ENCODE measurements at places on chromosomes 6 and 20.
A peak's percentile ranks its signal among the peaks of the same experiment; 100 is the strongest.

GRCh38 chr20:50496773-50497385 is 13.3 kb upstream of the PTPN1 start:
- no peak for DNase-seq

- no peak for DNase-seq
Observed at GRCh38 chr6:35371494-35372262, 29.3 kb downstream of the PPARD start.

DNA sequence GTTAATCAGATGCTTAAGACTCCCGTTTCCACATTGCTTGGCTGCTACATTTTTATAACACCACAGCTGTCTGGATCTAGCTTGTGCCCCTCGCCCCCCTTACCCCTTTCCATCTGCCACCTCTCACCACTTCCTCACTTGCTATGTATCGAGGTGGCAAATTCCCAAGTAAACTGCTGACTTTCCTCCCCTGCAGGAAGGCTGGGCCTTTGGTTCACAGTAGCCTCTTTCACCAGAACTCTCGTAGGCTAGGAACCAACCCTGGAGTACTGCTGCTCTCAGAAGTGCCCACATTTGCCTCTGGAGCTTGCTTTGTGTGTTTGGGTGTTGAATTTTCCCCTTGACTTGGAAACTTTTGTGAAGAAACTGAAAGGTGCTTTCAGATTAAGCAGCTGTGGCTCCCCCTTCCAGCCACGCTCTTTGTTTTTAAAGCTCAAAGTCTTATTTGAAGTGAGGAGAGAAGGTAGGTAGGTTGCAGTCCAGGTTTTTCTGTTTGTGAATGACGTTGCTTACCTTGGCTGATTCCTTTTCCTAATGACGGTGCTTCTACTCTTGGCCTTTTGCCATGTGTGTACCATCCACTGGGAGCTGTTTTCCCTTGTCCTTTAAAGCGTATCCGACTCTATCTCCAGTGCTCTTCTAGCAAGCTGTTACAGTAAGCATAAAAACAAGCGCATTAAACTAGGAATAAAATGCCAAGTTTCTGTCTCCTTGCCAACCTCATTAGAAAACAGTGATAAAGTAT is 90.4 kb downstream of the CARMIL1 start:
- no peak for DNase-seq

DNA sequence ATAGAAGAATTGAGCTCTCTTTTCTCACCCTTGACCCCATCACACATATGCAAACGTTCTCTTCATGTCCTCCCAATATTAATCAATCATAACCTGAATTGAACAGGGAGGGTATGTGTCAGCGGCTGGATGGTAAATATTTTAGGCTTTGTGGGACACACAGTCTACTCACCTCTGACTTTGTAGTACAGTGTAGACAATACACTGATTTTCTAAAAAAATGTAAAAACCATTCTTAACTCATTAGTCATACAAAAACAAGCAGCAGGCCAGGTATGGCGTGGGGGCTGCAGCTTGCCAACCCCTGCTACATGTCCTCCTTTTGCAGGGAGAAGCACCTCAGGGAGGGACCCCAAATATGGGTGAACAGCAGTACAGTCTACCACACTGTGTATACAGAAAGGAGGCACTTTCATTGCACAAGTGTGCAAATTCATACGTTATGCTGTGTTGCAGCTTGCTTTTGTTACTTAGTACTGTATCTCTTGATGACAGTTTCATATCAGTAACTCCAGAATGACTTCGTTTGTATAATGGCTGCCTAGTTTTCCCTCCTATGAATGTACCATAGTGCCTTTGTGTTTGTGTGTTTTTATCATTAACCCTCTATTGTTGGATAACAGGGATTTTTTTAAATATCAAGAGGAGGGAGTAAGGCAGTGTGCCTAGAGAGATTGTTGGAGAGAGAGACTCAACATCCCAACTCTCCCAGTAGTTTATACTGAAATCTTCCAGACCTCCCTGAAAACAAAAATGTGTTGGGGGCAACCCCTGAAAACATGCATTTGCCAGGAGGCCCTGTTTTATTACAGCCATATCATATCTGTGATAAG is 214.3 kb downstream of the ZMYND8 start:
- no peak for DNase-seq

GRCh38 chr6:137218473-137218916 is 690 bp downstream of the IFNGR1 start:
- no peak for DNase-seq

DNA sequence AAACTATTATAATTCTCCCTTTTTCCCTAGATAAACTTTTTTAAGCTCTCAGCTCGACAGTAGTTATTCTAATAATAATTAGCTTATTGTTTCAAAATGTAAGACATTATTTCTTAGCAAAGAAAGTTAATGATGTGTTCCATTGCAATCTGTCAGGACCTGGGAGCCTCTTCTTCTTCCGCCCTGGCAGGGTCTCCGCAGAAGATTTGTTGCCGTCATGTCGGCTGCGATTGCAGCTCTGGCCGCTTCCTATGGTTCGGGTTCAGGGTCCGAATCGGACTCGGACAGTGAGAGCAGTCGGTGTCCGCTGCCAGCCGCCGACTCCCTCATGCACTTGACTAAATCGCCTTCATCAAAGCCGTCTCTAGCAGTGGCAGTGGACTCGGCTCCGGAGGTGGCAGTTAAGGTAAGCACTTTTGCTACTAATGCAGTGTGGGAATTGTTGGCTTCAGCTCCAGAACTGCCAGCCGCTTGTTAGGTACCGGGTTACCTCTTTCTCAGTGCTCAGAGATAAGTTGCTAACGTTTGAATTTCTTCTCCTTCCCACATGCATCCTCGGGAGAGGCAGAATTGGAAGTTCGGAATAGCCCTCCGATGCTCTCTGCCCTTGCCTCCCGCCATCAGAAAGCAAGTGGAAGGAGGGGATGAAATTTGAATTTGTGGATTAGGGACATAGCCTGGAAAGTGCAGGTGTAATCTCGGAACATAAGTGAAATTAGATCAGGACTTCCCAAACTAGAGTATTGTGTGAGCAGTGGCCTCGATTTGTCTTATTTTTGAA is at the start of gene CDC40:
Gene CDC40, plus strand, starts transcription at position 200 of the 781 bp plus-strand sequence. Its CDS starts 18 bp downstream, at position 218.
- peak; percentile 30 for DNase-seq

GRCh38 chr6:5164092-5164491 is 79.0 kb downstream of the PPP1R3G start:
- DNase-seq: no peak

GRCh38 chr6:33116841-33117711 is 41.3 kb downstream of the HLA-DPB1 start:
- DNase-seq: peak; percentile 41

DNA sequence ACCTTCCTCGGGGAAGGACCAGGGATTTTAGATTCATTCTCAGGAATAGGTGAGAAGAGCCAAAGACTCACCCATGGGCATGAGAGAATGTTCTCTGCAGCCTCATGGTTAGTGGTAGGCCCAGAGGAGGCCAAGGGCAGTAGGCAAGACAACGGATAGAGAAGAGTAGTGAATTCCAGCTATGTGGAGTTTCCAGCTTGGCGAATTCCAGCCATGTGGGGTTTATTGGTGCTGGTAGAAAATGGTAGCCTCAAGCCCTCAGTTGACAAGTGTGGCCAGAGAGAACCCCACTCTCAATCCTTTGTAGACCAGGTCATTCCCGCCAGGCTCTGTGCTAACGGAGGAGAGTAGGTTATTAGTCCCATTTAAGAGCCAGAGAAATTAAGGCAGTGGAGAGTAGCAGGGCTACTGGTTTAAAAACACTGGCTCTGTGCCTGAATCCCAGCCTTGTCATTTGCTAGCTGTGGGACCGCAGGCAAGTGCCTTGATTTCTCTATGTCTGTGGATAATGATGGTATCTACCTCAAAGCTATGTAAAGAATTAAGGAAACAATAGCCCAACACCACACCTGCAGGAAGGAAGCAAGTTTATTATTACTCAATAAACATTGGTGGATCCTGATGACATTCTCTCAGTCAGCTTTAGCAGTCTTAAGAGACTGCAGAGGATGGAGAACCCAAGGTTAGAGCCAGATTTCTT is 2.0 kb upstream of the SLC9A8 start:
- no peak for DNase-seq

GRCh38 chr20:35939264-35939663 is 15.0 kb downstream of the SCAND1 start:
- DNase-seq: no peak

DNA sequence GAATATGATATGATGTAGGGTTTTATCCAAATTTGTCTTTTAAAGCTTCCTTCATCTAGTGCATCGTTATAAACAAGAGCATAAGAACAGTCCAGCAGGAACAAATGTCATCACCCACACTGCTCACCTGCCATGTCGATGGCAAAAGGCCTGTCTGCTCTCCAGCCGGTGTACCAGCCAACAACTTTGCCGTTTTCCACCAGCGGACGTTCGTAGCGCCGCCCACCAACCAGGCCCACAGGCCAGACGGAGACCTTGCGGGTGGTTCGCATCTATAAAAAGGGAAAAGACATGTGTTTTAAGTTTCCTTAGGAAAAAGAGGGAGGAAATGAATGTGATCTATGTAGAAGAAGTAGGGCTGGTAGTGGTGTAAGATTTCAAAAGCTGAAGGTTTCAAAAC is 62.9 kb downstream of the B3GAT2 start:
- DNase-seq: no peak

GRCh38 chr6:29723666-29724588 is 693 bp downstream of the HLA-F start:
- DNase-seq: no peak

DNA sequence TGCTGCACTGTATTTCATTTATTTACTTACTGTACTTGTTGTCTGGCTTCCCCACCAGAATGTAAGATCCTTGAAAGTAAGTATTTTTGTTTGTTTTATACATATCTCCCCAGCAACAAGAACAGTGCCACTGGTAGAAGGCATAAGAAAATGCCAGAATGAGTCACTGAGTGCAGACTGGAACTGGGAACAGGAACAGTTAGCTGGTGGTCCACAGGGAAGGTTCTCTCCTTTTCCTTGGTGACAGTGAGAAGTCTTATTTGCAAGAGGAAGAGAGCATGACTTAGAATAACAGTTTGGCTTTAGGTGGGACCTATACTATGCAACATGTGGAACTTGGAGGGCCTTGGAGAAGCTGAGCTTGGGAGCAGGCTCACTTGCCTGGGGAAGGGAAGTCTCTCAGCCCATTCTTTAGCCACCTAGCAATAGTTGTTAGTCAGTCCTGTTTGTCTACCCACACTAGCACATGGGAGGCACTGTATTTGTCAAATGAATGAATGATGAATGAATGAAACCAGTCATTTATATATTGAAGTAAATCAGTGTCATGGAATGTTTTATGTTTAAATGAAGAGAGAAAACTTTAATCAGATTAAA is 203.5 kb downstream of the KCNQ5 start:
- no peak for DNase-seq

DNA sequence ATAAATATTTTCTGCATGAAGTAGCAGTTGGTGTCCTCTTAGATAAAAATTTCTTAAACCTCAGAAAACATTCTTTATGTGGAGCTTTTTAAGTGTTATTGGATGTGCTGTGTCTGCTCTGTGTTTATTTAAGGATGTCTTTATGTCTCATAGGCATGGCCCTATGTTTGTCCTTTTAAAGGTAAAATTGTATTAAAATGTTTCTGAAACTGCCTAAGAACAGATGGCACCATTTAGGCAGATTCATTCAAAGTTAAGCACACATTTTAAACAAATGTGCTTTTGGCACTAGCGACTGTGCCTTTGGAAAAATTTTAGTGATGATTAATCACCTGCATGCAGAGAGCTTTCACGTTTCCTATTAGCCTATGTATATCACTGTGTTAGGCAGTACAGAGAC is 125.2 kb downstream of the KIF6 start:
- no peak for DNase-seq

GRCh38 chr6:25685896-25686295 is 33.9 kb downstream of the SCGN start:
- no peak for DNase-seq

GRCh38 chr20:21812379-21812778 is 106.9 kb downstream of the PAX1 start:
- DNase-seq: no peak

DNA sequence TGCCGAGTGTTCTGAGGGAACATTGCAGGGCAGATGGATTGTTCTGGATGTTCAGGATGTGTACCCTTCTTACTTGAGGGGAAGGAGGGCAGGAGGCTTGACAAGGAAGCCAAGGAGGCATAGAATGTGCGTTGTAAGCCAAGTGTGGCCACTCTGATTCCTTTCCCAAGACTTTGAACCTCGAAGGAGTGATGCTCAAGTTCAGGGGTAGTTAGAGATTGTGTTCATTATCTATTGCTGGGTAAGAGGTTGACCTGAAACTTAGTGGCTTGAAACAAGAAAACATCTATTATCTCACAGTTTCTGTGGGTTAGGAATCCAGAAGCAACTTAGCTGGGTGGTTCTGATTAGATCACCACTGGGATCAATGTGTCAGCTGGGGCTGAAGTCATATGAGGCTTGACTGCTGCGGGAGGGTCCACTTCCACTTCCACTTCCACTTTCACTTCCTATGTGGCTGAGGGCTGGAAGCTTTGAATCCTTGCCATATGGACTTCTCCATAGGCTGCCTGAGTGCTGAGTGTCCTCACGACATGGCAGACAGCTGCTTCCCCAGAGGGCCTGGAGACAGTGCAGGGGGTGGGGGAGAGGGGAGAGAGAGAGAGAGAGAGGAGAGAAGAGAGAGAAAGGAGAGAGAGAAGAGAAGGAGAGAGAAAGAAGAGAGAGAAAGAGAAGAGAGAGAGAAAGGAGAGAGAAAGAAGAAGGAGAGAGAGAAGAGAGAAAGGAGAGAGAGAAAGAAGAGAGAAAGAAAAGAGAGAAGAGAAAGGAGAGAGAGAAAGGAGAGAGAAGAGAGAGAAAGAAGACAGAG is 6.9 kb upstream of the CD40 start:
- no peak for DNase-seq

GRCh38 chr6:105596284-105596755 is 193.4 kb upstream of the PREP start:
- no peak for DNase-seq

- DNase-seq: no peak
Observed at GRCh38 chr6:13044390-13044789, 283.9 kb downstream of the TBC1D7 start.

DNA sequence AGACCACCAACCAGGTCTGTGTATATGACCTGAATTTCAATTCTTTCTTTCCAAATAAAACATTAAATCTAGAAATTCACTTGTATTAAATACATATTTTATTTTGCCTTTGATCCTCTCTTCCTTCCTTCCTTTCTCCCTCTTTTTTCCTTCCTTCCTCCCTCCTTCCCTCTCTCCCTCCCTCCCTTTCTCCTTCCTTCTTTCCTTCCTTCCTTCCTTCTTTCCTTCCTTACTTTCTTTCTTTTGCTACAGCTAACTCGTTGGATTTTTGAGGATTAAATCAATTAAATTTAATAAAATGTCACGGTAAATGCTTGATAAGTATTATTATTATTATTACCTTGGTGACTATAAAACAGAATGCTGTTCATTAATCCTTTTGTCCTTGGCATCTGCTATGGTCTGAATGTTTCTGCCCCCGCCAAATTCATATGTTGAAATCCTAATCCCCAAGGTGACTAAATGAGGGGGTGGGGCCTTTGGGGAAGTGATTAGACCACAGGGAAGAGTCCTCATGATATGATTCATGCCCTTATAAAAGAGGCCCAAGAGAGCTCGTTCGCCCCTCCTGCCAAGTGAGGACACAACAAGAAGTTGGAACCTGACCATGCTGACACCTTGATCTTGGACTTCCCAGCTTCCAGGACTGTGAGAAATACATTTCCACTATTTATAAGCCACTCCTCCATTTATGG is 67.6 kb upstream of the BTBD3 start:
- DNase-seq: no peak
